ENCODE measurements at places on chromosomes 13 and 19. TPM values are rescaled to one million over a fixed set of nuclear protein-coding genes. Genes with fewer than 3 reads are reported as not detected.

DNA sequence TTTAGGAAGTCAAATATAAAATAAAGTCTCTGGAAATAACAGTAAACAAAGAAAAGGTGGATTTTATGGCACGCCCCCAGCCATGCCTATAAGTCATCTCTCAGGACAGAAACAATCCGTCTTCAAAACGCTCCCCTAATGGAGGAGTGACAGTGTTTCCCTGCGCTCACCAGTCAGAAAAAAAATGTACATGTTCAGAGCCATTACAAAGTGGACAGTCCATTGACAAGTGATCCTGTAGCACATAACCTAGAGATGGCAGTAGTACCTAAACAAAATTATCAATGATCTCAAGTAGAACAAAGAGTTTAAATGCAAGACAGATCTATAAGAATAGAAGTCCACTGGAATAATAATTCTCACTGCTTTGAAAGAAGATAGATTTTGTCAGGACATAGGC lies 891.7 kb upstream of the MIR17HG start:
- no peak overlapping the region for H3K4me3 ChIP-seq
- H3K36me3 ChIP-seq: no peaks in the 10 kb centered on the region
- no peaks in the 10 kb centered on the region for H3K27me3 ChIP-seq

The GFY gene
- total RNA-seq: not detected

DNA sequence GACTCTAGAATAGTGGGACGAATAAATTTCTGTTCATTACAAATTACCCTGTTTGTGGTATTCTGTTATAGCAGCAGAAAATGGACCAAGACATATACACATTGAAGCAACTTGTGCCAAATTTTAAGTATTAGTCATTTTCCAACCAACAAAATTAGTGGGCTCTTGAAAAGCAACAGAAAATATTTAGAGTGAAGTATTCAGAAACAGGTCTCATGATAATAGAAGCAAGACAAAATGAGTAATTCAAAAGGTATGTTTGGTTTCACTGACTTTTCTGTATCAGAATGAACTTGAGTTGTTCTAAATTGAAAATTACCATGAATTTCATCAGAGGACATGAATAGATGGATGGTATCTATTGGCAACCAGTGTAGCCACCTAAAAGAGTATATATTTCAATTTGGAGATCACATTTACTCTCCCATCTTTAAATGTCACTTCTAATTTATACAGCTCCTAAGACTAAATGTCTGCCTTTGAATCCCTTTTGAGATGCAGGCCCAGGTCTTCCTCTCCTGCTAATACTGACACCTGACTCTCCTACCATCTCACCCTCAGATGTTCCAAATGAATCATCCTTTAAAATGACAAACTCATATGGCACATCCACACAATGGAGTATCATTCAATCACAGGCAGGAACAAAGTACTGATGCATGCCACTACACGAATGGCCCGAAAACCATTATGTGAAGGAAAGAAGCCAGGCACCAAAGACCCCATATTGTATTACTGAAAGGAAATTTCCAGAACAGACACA lies 40.7 kb upstream of the DOCK9 start:
- no peak for DNase-seq
- H3K27me3 ChIP-seq: no peaks in the 10 kb centered on the region
- H3K36me3 ChIP-seq: no peaks in the 10 kb centered on the region
- no peak overlapping the region for H3K27ac ChIP-seq
- H3K4me3 ChIP-seq: no peak overlapping the region

GRCh38 chr13:87376081-87376480 lies 295.1 kb upstream of the SLITRK5 start:
- H3K27me3 ChIP-seq: no peaks in the 10 kb centered on the region
- H3K36me3 ChIP-seq: no peaks in the 10 kb centered on the region
- no peak overlapping the region for H3K27ac ChIP-seq
- H3K4me3 ChIP-seq: no peak overlapping the region
- no peak for DNase-seq

- H3K4me1 ChIP-seq: peaks cover 18% of the 10 kb centered on the region
- no peak for DNase-seq
- peaks cover 2% of the 10 kb centered on the region for H3K27me3 ChIP-seq
- H3K4me3 ChIP-seq: no peak overlapping the region
- no peak overlapping the region for H3K27ac ChIP-seq
- H3K36me3 ChIP-seq: peaks cover 16% of the 10 kb centered on the region
Measured at GRCh38 chr13:95099541-95099940, 201.7 kb downstream of the ABCC4 start.

The LSR gene
- 78.5 TPM for total RNA-seq

Data from type B pancreatic cell (in vitro differentiated cells).